Activated T-cell treated with anti-CD3 and anti-CD28 coated beads, Interleukin-2, amount 50 U/mL, for 72 hours (primary cell): ENCODE measurements at places on chromosomes 4 and X. TPM values are rescaled to one million over a fixed set of nuclear protein-coding genes. Genes with fewer than 3 reads are reported as not detected.

DNA sequence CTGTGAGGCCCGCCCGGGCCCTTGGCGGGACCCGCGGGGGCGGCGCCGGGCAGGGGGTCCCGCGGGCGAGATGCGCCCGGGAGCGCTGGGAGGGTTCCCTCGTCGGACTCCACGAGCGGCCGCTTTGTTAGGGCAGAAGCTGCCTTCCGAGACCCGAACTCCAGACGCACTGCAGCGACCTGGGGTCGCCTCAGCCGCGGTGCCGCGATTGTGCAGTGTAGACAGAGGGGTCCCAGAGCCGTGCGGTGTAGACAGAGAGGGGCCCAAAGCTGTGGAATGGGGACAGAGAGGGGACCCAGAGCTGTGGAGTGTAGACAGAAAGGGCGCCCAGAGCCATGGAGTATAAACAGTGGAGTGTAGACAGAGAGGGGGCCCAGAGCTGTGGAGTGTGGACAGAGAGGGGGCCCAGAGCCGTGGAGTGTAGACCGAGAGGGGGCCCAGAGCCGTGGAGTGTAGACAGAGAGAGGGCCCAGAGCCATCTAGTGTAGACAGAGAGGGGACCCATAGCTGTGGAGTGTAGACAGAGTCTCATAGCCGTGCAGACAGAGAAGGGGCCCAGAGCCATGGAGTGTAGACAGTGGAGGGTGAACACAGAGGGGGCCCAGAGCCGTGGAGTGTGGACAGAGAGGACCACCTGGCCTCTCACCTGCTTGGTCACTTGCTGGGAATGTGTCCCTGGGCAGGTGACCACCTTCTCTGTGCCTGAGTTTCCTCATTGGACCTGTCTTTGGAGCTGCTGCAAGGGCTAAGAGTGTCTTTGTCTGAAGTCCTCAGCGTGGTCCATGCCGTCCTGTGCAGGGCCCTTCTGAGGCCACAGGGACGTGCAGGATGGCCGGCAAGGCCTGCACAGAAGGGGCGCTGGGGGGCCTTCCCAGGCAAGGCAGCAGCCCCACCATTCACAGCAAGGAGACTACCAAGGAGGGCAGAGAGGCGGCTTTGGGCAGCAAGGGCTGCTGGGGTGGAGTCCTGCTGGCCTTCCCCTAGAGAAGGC is 875 bp downstream of the RGS12 start:
- no peak overlapping the region for H3K27ac ChIP-seq
- peak overlapping the region; percentile 69 for H3K4me3 ChIP-seq
- no peaks in the 10 kb centered on the region for H3K36me3 ChIP-seq
- H3K4me1 ChIP-seq: peaks cover 15% of the 10 kb centered on the region
- DNase-seq: no peak

DNA sequence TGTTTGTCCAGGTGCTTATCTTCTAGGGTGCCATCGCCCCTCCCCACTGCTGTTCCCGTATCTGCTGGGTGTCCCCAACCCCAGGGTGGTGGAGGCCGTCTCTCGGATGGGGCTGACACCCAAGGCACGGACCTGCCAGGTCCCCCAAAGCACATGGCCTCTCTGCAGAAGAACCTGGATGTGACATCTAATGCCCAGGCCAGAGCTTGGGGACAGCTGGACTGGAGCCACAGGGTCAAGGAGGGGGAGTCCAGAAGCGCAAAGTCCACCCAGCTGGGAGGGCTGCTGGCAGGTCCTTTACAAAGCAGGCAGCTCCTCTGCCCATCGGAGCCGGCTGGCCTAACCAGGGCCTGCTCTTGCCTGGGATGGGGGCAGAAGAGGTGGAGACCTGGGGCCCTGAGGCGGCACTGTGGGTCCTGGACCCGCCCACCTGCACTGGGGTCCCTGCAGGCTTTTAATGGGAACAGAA is 751 bp upstream of the DOK7 start:
- H3K27ac ChIP-seq: no peak overlapping the region
- peak overlapping the region; percentile 62 for H3K4me3 ChIP-seq
- no peaks in the 10 kb centered on the region for H3K36me3 ChIP-seq
- DNase-seq: no peak

DNA sequence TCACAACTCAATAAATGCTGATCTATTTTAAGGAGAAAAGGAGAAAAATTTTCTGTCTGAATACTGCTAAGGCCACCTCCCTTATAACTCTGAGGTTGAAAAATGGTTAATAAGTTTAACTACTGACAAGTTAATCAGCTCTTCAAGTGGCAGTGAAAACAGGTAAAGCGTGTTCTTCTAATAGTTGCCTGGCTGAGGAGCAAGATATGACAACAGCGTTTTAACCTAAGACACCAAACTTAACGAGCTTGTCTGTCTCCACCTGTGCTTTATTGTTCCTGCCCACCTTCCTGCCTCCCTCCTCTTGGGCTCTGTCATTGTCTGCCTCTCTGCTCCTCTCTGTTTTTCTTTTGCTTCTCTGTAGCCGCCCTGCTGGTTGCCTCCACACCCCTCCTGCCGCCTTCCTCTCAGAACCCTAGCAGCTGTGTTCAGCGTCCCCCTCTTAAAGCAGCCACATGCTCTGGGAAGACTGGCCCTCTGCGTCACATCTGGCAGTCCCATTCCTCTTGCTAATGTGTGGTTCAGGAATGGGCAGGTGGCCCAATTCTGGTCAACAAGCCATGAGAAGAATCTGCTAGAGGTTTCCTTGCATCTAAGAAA is 4.3 kb upstream of the TSPAN5 start:
- DNase-seq: peak; percentile 43
- H3K27ac ChIP-seq: peak overlapping the region; percentile 95
- peak overlapping the region; percentile 80 for H3K4me3 ChIP-seq

DNA sequence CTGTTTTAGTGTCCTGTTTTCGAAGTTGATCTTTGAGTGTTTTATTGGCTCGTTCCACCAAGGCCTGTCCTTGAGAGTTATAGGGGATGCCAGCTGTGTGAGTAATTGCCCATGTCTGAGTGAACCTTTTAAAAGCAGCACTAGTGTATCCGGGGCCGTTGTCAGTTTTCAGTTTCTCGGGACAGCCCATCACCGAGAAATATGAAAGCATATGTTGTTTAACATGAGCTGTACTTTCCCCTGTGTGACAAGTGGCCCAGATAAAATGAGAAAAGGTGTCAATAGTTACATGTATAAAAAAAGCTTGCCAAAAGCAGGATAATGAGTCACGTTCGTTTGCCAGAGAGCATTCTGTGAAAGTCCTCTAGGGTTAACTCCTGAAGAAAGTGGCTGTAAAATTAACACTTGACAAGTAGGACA is 48.6 kb upstream of the RASSF6 start:
- no peaks in the 10 kb centered on the region for H3K4me1 ChIP-seq
- DNase-seq: no peak
- peaks cover 13% of the 10 kb centered on the region for H3K27me3 ChIP-seq
- no peak overlapping the region for H3K4me3 ChIP-seq
- H3K36me3 ChIP-seq: no peaks in the 10 kb centered on the region

DNA sequence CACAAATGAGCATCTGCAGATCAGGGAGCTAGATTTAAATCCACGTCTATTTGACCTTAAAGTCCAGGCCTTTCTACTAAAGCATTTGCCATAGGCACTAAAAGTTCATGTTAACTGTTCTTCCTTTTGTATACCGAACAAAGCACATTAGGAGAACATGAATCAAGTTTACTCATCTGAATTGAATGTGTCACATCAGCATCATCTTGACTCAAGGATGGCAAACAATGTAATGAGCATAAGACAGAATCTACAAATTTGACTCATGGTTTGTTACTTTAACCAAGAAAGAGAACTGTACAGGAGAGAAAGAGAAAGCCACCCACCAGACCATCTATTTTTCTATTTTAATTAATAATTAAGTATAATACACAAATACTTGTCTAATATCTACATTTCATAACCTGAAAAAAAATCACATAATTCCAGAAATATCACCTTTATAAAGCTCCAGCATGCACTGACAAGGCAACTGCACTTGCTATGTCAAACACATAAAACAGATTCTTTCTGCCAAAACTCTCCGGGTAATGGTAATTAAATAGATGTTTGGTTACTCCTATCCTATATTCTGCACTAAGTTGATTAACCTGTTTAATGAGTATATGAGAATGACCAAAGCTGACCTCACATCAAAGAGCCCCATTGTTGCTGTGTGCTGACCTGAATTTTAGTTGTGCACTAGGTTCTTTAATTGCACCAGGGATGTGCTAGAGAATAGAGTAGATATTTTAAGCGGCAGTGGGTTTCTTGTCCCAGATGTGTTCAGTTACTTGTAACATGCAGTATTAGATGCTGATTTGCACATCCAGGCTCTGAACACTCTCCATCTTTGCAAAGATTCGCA is 42.5 kb upstream of the LEF1 start:
- no peaks in the 10 kb centered on the region for H3K27me3 ChIP-seq
- no peak overlapping the region for H3K27ac ChIP-seq

GRCh38 chrX:29431895-29432294 is 783.5 kb upstream of the MAGEB2 start:
- H3K27ac ChIP-seq: no peak overlapping the region
- H3K4me1 ChIP-seq: no peaks in the 10 kb centered on the region
- H3K27me3 ChIP-seq: no peaks in the 10 kb centered on the region
- no peaks in the 10 kb centered on the region for H3K36me3 ChIP-seq
- no peak overlapping the region for H3K4me3 ChIP-seq

DNA sequence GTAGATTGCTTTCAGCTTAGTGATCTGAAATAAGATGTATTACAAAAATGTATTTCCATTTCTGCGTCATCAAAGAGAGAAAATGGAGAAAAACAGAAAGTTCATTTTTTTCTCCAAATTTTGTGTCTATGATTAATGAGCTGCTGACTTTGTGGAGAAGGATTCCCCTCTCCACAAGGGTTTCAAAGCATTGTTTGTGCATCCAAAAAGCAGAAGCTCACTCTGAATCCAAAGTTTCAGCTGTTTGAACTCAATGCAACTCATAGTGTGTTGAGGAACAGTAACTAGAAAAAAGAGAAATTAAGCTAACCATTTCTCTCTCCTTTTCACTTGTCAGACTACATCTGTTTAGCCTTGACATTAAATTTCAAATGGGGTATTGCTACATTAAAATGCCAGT is 62.9 kb upstream of the SLC7A11 start:
- H3K4me1 ChIP-seq: no peaks in the 10 kb centered on the region
- no peak for DNase-seq
- no peaks in the 10 kb centered on the region for H3K36me3 ChIP-seq
- H3K27ac ChIP-seq: no peak overlapping the region
- no peak overlapping the region for H3K4me3 ChIP-seq
- peaks cover 5% of the 10 kb centered on the region for H3K27me3 ChIP-seq

- H3K4me1 ChIP-seq: no peaks in the 10 kb centered on the region
- DNase-seq: no peak
- H3K4me3 ChIP-seq: no peak overlapping the region
- peaks cover 32% of the 10 kb centered on the region for H3K36me3 ChIP-seq
These were observed 50.7 kb downstream of the MRPL1 start for GRCh38 chr4:77913348-77913747.

DNA sequence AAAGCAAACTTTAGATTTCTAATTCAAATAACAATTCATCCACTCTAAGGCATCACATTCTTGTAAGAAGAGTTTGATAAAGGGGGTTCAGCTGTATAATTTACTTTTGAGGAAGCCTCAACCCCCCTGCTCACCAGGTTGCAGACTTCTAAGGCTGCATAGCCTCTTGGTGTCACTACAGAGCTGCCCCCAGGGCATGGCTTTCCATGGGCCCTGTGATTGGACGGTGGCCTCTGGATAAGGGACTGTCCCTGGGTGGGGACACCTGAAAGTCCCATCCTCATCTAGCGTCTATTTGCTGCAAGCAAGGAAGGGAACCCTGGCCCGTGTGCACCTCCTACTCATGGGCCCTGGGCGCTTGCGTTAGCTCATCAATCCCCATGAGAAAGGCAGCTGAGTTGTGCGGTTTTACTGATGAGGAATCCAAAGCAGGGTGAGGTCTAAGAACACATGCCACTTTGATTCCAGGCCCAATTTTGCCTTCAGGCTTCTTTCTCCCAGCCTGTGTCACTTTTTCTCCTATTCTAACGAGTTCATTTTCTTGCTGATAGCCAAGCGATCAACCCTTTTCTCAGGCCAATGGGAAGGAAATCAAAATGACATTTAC is 51.8 kb downstream of the SCML1 start:
- H3K4me3 ChIP-seq: no peak overlapping the region
- DNase-seq: no peak
- peaks cover 14% of the 10 kb centered on the region for H3K4me1 ChIP-seq

- H3K4me1 ChIP-seq: no peaks in the 10 kb centered on the region
- H3K36me3 ChIP-seq: no peaks in the 10 kb centered on the region
- no peak for DNase-seq
- no peak overlapping the region for H3K4me3 ChIP-seq
These were observed 43.0 kb downstream of the C4orf33 start for GRCh38 chr4:129138810-129139496.

GRCh38 chr4:120053911-120054310 is 12.7 kb downstream of the MAD2L1 start:
- H3K4me3 ChIP-seq: no peak overlapping the region
- H3K36me3 ChIP-seq: peaks cover 3% of the 10 kb centered on the region
- H3K27ac ChIP-seq: no peak overlapping the region
- no peak for DNase-seq

GRCh38 chrX:53171356-53171755 is 53.7 kb downstream of the KDM5C start:
- no peak overlapping the region for H3K4me3 ChIP-seq
- H3K36me3 ChIP-seq: peaks cover 4% of the 10 kb centered on the region
- H3K27ac ChIP-seq: peak overlapping the region; percentile 91
- DNase-seq: no peak
- H3K4me1 ChIP-seq: no peaks in the 10 kb centered on the region
- H3K27me3 ChIP-seq: no peaks in the 10 kb centered on the region

GRCh38 chr4:100495074-100495473 is 22.7 kb downstream of the EMCN start:
- no peak for DNase-seq
- no peaks in the 10 kb centered on the region for H3K27me3 ChIP-seq
- no peak overlapping the region for H3K4me3 ChIP-seq
- H3K36me3 ChIP-seq: peaks cover 5% of the 10 kb centered on the region
- H3K27ac ChIP-seq: no peak overlapping the region
- H3K4me1 ChIP-seq: no peaks in the 10 kb centered on the region

DNA sequence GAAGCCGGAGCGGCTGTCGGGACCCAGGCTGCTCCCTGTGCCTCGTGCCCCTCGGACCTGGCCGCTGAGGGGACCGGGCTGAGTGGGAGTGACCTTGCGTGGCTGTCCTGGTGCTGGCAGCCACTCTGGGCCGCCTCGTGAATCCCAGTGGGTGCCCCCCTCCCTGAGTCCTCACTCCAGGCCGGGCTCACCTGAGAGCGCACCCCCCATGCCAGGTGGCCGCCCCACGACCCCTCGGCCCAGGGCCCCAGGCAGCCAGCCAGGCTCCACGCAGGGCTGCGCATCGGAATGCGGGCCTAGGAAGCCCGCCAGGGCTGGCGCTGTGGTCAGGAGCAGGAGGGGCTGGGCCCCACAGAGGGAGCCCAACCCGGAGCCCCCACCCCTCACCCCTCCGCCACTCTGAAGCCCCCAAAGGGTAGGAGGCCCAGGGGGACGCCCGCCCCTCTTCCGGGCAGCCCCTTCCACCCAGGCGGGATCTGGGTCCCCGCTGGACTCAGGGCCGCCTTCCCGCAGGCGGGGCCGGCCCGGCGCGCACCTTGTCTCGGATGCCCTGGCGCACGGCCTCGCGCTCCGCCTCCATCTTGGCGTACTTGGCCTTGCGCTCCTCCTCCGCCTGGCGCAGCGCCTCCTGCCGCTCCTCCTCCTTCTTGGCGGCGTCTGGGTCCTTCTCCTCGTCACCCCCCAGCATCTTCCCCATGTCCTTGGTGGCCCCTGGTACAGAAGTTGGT is 33.9 kb downstream of the CPLX1 start:
- DNase-seq: peak; percentile 67
- peaks cover 31% of the 10 kb centered on the region for H3K4me1 ChIP-seq
- H3K36me3 ChIP-seq: no peaks in the 10 kb centered on the region
- no peak overlapping the region for H3K27ac ChIP-seq
- peaks cover 34% of the 10 kb centered on the region for H3K27me3 ChIP-seq

The TMEM31 gene
- total RNA-seq: 0.46 TPM

The GPRASP2 gene
- total RNA-seq: 1.4 TPM

The FOXR2 gene
- total RNA-seq: not detected

The ZNF141 gene
- total RNA-seq: 31.6 TPM

The PIGA gene
- 33.1 TPM for total RNA-seq
